ENCODE measurements at places on chromosomes 1 and 21. TPM values are rescaled to one million over a fixed set of nuclear protein-coding genes. Genes with fewer than 3 reads are reported as not detected.

DNA sequence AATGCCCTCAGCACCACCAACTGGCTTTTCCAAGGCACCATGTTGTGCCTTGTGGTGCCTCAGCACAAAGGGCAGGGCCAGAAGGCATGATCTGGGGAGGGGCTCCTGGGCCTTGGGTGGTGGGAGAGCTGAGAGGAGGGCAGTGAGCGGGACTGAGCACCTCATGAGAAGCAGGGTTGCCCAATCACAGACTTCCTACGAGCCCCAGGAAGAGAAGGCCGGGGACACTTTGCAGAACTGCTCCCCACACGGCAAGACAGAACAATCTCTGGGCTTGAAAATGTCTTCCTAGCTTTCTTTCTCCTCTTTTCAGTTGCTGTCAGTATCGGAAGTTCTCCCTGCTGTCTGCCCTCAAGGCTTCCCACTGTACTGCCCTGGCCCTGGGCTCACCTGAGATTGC lies 6.8 kb downstream of the KCNJ10 start:
- no peak for DNase-seq

DNA sequence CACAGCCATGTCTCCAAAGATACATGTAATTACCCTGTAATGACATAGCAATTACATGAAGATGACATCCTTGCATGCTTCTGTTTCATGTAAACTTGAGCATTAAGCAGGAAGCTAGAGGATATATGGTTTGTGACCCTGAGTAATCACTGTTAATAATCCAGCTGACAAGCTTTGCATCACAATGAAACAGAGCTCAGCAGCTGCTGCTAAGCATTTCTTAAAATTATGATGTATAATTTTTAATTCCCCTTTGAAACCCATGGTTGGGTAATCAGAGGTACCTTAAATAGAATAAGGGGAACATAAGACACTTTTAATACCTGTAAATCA lies 293.5 kb downstream of the NTNG1 start:
- no peak for DNase-seq

DNA sequence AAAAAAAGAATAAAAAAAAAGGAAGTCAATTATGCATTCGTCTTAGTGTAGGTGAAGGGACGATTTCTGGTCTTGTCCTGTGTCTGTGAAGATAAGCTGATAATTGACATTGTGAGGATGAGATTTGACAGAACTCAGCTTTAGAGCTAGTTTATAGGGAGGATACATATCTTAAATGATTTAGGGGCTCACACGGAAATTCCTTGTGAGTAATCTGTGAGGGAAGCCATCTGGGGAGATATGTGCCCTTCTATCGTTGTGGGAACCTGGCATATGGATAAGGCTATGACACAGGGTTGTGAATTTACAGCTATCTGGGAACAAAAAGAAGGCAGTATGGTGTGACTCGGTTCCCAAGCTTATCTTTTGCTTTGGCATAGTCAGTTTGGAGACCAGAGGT lies 71.1 kb downstream of the RABGAP1L start:
- no peak for DNase-seq

DNA sequence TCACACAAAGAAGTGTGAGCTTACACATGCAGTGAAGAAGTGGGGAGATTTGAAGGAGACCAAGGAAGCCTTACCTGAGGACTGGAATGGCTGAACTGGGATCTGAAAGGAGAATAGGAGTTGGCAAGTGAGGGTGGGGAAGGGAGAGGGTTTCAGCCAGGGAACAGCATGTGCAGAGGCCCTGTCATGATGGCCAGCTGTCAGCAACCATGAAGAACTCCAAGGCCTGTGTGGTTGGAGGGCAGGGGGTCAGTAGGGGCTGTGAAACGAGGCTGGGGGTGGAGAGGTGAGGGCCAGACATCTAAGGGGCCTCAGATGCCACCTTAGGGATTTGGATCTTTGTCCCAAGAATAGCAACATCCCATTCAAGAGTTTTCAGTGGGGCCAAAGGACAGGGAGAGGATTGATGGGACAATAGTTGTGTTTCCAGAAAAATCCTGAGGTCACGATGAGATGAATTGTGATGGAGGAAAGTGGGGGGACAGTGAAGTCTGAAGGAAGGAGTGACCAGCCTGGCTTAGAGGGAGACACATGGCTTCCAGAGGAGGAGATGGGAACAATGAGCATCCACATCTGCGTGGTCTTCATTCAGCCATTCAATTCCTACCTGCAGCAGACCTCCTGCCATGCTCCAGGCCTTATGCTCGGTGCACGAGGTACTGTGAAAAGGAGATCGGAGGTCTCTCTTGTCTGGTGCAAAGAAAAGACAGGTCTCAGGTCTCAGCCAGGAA lies 187.6 kb downstream of the MATN1 start:
- DNase-seq = no peak

DNA sequence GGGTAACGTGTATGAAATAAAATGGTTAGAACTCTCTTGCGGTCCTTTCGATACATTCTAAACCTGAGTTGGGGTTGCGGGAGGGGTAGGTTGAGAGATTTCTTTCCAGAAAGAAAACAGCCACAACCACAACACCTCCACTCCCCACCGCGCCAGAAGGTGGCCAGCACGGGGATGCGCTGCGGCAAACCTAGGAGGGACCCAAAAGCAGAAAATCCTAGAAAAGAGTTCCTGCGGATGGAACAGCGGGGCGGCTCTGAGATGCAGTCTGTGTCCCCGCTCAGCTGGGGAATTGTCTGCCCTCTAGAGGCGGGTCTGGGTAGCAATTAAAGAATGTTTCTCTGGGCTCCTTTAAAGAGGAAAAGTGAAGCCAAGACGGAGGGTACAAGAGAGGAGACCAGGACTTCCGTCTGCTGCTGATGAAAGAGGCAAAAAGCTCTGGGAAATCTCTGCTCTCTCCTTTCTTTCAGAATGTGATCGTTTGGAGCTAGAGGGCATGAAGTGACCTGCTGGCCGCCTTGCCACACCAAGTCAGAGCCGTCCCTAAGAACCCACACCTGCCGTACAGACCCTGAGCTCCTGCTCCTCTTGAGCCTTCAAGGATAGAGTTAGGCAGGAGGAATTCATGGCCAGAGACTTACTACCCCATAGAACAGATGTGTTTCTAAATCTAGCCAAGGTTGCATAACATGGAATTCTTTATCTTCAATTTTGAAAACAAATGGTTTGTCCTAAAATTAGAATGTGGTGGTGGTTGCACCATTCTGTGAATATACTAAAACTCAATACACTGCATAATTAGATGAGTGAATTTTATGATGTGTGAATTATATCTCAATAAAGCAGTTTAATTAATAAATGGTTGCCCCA lies 46.5 kb upstream of the COA6 start:
- DNase-seq = peak; percentile 81

DNA sequence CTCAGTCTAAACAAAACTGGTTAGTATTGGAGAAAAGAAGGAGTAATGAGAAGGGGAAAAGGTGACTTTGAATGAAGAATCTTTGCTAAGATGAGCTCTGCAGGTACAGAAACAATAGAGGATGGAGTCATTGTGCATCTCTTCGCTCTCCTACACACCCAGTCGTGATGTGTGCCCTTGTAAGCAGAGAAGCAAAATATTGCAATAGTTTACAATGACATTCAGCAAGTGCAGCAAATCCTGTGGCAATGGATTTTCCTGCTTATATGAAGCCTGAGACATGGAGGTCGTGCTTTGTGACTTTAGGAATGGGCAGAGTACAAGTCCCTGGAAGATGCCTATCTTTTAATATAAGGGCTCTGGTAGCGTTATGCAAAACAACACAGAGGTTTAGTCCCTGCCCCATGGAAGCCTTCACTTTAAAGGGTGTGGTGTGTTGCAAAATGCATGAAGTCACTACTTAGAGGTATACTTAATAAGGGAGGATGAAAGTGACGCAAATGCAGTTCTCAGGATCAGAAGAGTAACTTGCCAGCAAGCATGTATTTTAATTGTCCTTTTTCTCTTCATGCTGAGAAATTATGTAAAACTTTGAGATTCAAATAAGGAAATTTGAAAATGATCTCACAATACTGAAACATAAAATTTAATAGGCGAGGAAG lies 88.0 kb upstream of the IVNS1ABP start:
- DNase-seq = no peak

DNA sequence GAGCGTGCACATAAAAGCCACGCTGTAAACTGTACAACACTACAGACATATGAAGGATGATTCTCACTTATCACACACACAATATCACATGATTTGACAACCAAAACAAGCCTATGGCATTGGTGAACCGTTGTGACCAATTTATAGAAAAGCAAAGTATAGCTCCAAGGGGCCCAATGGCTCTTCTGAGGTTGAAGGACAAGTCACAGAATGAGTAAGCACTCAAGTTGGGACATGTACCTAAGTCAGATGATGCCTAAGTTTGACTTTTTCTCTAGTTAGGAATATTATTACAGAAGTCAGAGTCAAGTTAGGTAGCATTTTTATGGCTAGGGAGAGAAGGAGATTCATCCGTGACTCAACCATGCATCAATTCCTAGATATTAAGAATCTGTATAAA lies 45.7 kb downstream of the PLPP3 start:
- no peak for DNase-seq

The SLC37A1 gene
- total RNA-seq = 18.4 TPM

DNA sequence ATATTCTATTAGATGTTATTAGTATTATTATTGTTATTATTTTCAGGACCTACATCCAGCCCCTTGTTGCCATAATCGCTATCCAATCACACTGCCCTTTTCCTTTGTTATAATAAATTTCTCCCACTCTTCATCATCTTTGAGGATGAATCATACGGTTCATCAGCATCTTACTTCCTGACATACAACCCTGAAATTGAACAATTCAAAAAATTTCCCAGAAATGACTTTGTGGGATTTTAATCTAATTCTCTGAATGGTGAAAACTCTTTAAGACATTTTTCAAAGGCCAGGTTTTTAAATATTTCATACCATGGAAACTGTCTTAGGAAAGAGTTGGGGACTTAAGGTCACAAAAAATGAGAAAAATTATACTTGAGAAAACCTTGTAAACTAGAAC lies 353.5 kb downstream of the ST6GALNAC3 start:
- DNase-seq = no peak

DNA sequence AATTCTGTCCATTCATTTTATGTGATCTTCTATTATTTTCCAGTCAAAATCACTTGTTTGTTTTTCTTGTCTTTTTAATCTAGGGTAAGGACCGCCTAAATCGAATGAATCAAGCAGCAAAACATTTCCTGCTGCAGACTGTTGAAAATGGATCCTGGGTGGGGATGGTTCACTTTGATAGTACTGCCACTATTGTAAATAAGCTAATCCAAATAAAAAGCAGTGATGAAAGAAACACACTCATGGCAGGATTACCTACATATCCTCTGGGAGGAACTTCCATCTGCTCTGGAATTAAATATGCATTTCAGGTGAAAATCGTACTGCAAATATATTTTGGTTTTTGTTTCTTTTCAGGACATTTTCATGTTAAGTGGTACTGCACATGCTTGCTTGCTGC lies 20.5 kb downstream of the CLCA4 start:
- no peak for DNase-seq

GRCh38 chr21:46424621-46425020 lies 34.1 kb upstream of the DIP2A start:
- DNase-seq = peak; percentile 20

GRCh38 chr1:228344631-228345072 lies 62.0 kb downstream of the TRIM11 start:
- no peak for DNase-seq

The TINAGL1 gene
- total RNA-seq = not detected

- no peak for DNase-seq
Measured at GRCh38 chr1:29749024-29749945, 513.0 kb downstream of the PTPRU start.

GRCh38 chr1:50091068-50091467 lies 17.7 kb upstream of the ELAVL4 start:
- DNase-seq = no peak

DNA sequence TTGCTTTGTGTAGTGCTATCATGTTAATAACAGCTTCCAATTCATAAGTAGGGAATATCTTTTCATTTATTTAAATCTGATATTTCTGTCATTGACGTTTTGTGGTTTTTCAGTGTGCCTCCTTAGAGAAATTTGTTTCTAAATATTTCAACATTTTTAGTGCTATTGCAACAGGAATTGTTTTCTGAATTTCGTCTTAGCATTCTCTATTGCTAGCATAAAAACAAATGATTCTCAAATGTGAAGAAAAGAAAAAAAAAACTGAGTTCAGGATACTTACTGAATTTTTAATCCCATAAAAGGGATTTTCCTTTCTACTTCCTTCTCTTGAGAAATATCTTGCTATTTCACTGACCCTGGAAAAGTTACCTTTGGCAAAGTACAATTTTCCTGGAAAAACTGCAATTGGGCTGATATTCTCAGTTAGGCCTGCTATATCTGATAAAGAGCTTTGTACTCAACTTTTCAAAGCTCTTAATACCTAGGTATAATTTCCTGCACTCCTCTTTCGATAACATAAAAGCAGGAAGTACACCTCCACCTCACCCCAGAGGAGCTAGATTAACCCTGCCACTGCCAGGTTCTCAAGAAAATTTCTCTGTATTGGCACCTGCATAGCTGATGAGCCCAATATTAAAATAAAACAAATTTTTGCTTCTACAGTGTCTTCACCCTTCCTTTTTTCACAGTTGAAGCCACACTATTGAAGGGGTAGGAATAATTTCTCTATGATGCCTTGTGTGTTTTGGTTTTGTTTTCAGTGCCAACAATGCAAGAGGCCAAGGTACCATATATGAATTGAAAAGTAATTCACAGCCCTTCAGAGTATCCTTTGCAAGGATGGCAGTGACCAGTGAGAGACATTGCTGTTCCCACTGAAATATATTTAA lies 35.6 kb downstream of the PTPN14 start:
- DNase-seq = no peak

DNA sequence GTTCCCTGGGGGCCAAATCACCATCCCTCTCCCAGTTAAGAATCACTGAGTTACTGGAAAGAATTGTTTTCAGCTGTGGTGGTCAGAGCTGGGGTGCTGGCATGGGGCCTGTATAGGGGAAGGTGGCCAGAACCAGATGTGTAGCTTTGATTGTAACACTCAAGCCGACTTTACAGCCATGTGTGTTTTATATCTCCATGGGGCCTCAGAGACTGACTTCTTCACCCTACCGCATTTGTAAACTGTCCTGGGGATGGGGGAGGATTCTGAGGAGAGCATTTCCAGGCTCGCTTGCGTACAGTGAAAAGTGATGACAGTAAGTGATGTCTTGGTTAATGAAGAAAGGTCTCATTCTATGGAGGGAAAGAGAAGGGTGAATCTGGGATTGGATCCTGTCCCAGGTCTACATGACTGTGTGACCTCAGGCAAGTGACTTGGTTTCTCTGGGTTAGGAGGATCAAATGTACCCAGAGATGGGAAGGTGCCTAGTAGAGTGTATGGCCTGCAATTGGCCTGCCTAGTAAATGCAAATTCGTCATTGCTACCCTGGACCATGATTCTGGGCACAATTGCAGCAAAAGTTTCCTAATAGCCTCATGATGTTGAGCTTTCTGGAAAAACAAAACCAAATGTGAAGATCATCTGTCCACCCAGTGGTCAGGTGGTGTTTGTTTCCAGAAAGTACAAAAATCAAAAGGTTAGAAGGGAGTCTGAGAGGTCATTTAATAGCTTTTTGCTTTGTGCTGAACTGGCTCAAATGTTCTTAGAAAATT lies 49.7 kb upstream of the RCC2 start:
- no peak for DNase-seq

GRCh38 chr1:153537376-153537730 lies 1.6 kb upstream of the S100A6 start:
- DNase-seq = no peak
